Hindlimb muscle (tissue), 1 donor: ENCODE measurements at places on chromosomes 11 and 22.

- DNase-seq = no peak
These were observed 225.4 kb downstream of the NTM start for GRCh38 chr11:131595797-131596196.

- peak; percentile 57 for DNase-seq
These were observed at the start of gene SGSM1 for GRCh38 chr22:24805790-24806662. TSS of gene SGSM1 (plus strand) at chr22:24806211. CDS start at chr22:24806326, 115 bp downstream.

GRCh38 chr11:113440816-113441215 is 34.4 kb downstream of the DRD2 start:
- DNase-seq = no peak

DNA sequence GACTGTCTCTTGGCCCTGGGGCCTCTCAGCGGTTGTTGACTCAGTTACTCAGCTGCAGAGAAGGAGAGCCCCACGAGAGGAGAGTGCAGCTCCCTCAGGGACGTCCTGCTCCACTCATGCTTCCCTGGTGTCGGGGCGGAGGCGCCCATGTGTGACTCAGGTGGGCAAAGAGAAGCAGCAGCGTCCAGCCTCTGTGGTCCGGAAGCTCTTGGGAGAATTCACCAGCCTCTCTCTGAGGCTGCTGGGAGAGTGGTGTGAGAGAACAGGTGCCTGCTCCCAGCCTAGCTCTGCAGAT is 25.7 kb downstream of the GLB1L2 start:
- DNase-seq = no peak

GRCh38 chr11:1554981-1555712 is 16.9 kb downstream of the DUSP8 start:
- no peak for DNase-seq

DNA sequence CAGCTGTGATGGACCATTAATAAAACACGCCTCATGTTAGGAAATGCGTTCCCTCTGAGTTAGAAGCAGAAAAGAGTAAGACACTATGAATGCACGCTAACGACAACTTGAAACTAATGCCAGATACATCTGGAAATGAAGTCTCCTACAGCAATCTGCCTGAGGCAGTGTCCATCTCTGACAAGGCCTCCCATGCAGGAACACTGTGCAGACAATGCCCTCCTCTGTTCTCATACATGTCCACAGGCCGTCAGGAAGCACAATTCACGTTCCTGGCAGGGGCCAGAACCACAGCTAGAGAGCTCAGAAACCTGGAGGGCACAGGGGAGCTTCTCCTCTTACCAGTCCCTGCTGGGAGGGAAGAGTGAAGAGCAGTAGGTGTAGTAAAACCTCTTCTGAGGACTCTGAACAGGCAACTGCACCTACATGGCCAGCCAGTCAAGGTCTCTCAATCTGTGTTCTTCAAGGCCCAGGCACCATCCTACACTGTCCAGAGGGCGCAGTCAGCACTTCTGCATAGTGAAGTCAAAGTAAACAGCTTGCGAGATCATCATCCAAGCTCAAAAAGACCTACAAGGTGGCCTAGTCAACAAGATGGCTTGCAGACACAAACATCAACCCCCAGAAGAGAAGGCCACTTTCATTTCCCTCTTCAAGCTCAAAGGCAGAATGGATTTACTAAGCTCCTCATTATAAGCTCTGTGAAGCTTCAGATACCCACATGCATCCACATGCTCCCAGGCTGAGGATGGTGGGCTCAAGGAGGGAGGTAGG is 41.5 kb upstream of the CYP2D6 start:
- no peak for DNase-seq

DNA sequence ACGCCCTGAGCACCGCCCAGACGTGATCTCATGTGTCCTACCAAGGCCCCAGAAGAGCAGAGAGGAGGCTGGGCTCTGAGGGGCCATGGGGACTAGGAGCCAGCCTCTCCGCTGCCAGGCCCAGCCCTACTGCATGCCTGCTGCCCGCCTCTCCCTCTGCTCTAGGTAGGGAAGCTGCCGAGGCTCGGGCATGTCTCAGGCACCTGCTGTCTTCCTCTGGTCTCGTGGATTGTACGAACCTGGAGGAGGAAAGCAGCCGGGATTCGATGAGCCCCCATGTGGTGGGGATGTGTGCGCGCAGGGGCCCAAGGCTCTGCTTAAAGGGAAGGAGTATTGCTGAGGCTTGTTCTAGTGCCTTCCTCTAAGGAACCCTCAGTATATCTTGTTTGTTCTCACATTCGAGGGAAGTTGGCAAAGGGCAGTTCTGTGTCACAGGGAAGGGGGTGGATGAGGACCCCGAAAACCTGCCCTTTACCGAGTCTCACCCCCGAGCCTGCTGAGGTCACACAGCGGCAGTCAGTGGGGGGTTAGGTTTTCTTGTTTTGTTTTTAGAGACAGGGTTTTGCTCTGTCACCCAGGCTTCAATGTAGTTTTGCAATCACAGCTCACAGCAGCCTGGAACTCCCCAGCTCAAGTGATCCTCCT is 21.2 kb downstream of the DAGLA start:
- DNase-seq = no peak
